Endodermal cell (in vitro differentiated cells): ENCODE measurements at places on chromosomes 1 and 21.

GRCh38 chr1:198544265-198544664 is 3.8 kb upstream of the ATP6V1G3 start:
- DNase-seq, result no peak
- H3K27ac ChIP-seq, result no peak overlapping the region
- peaks cover 9% of the 10 kb centered on the region for H3K4me1 ChIP-seq

GRCh38 chr1:15574741-15575140 is 10.1 kb downstream of the AGMAT start:
- no peak overlapping the region for H3K27ac ChIP-seq
- H3K27me3 ChIP-seq, result no peaks in the 10 kb centered on the region
- no peak for DNase-seq
- H3K4me3 ChIP-seq, result no peak overlapping the region

DNA sequence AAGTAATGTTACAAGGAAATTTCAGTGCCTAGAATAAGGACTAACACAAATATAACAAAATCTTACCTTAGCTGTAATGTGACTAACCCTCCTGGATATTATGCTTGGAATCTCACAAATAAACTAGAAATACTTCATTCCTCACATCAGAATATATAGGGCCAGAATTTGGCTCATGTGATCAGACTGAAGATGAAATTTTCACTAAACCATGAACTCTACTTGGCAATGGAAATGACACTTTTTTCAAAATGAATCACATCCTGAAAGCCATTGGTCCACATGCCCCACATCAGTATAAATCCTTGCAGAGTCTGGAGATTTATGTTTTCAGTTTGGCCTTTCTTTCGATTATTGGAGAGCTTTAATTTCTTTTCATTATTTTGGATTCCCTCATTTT is 227.8 kb downstream of the NRIP1 start:
- DNase-seq, result no peak
- no peaks in the 10 kb centered on the region for H3K36me3 ChIP-seq
- no peak overlapping the region for H3K4me3 ChIP-seq
- H3K27ac ChIP-seq, result no peak overlapping the region

DNA sequence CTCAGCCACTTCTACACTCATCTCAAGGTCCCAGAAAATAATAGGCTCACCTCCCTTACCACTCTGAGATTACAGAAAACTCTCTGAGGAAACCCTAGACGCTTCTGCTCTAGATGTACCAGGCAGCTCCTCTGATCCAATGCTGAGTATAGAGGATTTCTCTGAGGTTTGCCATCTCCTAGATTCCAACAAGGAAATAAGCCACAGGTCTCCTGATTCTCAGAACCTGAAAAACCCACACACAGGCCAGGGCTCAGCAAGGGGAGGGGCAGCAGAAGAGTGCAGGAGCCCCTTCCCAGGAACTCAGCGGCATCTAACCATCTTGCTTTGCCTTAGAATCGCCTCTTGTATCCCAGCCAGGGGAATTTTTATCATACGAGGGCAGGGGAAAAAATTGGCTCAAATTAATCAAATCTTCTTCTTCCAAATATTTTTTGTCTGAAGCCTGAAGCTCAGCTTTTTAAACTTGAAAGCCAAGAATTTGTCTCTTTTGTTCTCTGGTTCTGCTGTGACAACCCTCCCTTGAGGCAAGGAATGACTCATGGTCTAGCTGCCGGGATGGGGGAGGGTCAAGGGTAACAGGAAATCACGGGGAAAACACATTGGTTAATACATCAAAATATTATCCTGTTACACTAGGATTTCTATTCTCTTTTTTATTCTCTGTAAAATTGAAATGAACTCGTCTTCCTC is 30.8 kb downstream of the GORAB start:
- H3K4me3 ChIP-seq, result no peak overlapping the region
- no peaks in the 10 kb centered on the region for H3K36me3 ChIP-seq
- H3K4me1 ChIP-seq, result no peaks in the 10 kb centered on the region

GRCh38 chr1:111506561-111506960 is 3.1 kb upstream of the ADORA3 start:
- H3K4me3 ChIP-seq, result no peak overlapping the region
- peaks cover 4% of the 10 kb centered on the region for H3K27me3 ChIP-seq
- no peaks in the 10 kb centered on the region for H3K36me3 ChIP-seq
- H3K4me1 ChIP-seq, result peaks cover 8% of the 10 kb centered on the region

DNA sequence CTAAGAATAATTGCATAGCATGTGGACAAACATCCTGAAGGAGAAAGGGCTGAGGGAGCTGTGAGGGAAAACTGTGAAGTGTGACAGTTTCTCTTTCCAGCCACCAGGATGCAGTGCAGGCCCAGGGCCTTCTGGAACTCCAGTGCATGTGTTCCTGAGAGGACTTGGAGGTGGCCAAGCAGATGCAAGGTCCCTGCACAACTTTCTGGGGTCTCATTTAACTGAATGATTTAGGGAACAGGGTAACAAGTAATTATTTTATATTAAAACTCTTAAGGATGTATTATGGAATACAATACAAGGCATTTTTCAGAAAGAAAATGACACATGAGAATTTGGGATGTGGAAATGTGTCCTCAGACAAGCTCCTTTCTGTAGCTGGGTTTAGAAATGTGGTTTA is 61.2 kb upstream of the MCOLN3 start:
- H3K36me3 ChIP-seq, result no peaks in the 10 kb centered on the region
- no peaks in the 10 kb centered on the region for H3K4me1 ChIP-seq
- H3K4me3 ChIP-seq, result no peak overlapping the region
- H3K27me3 ChIP-seq, result no peaks in the 10 kb centered on the region
- H3K27ac ChIP-seq, result no peak overlapping the region

DNA sequence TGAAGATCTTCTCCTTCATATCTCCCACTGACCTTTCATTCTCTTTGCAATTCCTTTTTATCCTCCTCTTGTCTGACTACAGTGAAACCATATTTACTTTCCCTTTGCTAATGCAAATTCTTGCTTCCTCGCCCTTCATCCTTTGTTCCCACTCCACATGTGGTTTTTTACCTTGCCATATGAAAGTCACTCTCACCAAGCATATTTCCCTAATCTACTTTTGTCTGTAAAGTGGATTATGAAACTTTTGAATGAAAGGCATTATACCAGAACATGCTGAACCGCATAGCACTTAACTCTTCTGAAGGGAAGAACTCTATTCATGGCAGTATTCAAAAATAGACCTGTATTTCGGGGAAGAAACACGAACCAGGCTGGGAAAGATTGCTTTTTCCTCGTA is 8.0 kb upstream of the TMPRSS15 start:
- H3K4me1 ChIP-seq, result peaks cover 4% of the 10 kb centered on the region
- peak overlapping the region; percentile 40 for H3K27ac ChIP-seq
- H3K36me3 ChIP-seq, result no peaks in the 10 kb centered on the region
- peak overlapping the region; percentile 47 for H3K4me3 ChIP-seq

DNA sequence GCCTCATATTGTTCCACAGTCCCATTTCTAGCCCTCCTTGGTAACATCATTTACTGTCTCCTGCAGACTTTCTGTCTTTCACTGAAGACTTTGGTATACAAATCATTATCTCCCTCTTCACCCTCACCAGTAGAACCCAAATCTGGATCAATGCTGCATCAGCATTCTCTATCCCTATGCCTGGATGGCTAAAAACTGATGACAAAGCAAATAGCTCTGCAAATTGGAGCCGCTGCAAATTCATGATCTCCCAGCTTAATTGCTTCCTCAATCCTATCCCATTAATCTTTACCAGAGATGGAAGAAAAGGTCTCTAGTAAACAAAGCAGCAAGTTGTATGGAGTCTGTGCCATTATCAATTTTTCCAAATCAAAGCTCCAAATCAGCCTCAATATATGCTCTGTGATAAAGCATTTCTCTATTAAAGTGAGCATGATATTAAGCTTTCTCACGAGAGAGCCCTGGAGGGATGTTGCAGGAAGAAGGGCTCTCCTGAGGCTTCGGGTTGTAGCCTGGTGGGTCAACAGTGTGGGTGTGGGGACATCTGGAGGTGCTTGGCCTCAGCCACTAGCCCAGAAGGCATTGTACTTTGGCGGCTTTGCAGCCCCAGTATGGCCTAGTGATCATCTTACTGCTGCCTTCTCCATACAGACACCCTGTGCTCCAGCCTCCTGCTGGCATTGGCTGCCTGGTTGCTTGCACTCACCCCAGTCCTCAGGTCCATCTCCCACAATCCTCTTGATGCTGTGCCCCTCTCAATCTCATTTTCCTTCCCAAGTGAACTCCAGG is 46.2 kb upstream of the COL24A1 start:
- no peak for DNase-seq
- H3K36me3 ChIP-seq, result no peaks in the 10 kb centered on the region
- no peak overlapping the region for H3K4me3 ChIP-seq
- peaks cover 2% of the 10 kb centered on the region for H3K4me1 ChIP-seq

- H3K4me3 ChIP-seq, result no peak overlapping the region
- H3K27me3 ChIP-seq, result no peaks in the 10 kb centered on the region
- no peaks in the 10 kb centered on the region for H3K36me3 ChIP-seq
- no peak overlapping the region for H3K27ac ChIP-seq
Observed at GRCh38 chr1:70396607-70397006, 14.5 kb upstream of the CTH start.

- DNase-seq, result no peak
- H3K27ac ChIP-seq, result no peak overlapping the region
- no peak overlapping the region for H3K4me3 ChIP-seq
Observed at GRCh38 chr1:116521186-116521585, 49.6 kb downstream of the CD58 start.

GRCh38 chr21:41168391-41169257 is 664 bp downstream of the BACE2 start:
- no peak overlapping the region for H3K27ac ChIP-seq
- peak overlapping the region; percentile 74 for H3K4me3 ChIP-seq
- H3K27me3 ChIP-seq, result peaks cover 37% of the 10 kb centered on the region
- peak; percentile 81 for DNase-seq

- peak overlapping the region; percentile 92 for H3K4me3 ChIP-seq
- DNase-seq, result peak; percentile 82
- no peaks in the 10 kb centered on the region for H3K36me3 ChIP-seq
- H3K27ac ChIP-seq, result peak overlapping the region; percentile 19
- H3K4me1 ChIP-seq, result peaks cover 28% of the 10 kb centered on the region
- no peaks in the 10 kb centered on the region for H3K27me3 ChIP-seq
Observed at GRCh38 chr1:204074274-204075138, 1.6 kb downstream of the SOX13 start.

DNA sequence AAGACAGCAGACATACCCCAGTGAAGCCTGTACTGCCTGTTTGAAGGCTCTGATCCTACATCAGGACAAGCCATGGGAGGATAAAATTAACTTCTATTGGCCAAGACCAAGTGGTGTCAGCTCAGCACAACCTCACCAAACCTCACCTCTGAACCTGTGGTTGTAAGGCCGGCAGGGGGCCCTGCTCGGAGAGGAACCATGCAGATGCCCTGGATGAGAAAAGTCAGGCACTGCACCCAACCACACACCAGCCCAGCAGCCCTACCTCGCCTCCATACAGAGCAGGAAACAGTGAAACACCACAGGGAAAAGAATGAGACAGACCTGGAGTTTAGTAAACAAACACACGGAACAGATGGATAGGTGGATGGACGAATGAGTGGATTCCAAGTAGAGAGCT is 70.0 kb upstream of the PAX7 start:
- H3K4me3 ChIP-seq, result no peak overlapping the region
- no peak overlapping the region for H3K27ac ChIP-seq
- H3K36me3 ChIP-seq, result no peaks in the 10 kb centered on the region
- H3K27me3 ChIP-seq, result peaks cover 22% of the 10 kb centered on the region

DNA sequence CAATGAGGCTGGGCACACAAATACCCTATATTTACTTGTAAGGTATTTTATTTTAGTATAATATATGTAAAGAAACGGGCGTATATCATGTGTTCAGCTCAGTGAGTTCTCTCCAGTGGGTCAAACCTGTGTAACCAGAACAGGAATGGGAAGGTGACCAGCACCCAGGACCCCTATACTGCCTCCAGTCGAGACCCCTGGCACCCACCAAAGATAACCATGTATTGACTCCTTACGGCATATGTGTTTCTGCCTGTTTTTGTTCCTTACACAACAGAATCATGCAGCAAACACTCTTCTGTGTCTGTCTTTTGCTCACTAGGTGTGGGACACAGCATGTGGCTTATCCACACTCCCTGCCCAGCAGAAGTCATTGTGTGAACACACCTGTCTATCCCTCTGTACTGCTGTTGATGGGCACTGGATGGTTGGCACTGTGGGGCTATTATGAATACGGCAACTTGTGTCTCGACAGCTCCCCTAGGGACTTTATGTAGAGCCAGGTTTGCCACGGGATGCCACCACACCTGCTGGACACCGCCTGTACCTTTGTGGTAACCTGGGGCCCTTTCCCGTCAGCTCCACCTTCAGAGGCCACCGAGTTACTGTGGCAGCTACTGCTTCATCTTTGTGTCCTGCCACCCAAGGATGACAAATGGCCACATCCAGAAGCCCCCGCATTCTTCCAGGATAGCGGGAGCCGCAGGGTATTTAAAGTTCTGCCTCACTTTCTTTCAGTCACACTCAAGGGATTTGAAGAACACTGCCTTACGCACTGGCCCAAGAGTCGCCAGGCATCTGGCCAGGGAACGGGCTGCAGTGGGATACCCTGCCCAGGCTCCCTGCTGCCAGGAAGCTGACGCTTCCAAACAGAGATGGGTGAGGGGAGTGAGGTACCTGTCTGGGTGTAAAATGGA is 23.5 kb upstream of the C2CD2 start:
- no peak for DNase-seq
- no peaks in the 10 kb centered on the region for H3K27me3 ChIP-seq
- no peaks in the 10 kb centered on the region for H3K36me3 ChIP-seq
- H3K4me1 ChIP-seq, result no peaks in the 10 kb centered on the region

DNA sequence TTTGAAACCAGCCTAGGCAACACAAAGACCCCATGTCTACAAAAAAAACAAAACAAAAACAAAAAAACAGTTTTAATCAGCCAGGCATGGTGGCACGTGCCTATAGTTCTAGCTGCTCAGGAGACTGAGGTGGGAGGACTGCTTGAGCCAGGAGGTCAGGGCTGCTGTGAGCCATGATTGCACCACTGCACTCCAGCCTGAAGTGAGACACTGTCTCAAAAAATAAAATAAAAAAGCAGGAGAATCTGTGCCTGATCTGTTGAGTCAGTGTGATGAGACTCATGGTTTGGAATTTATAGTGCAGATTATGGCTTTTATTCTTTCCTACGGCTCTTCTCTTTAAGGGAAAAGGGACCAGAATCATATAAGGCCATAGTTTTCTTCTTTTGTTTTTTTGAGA is 16.5 kb downstream of the TRIT1 start:
- DNase-seq, result peak; percentile 1
- no peak overlapping the region for H3K27ac ChIP-seq
- no peaks in the 10 kb centered on the region for H3K27me3 ChIP-seq
- peaks cover 32% of the 10 kb centered on the region for H3K36me3 ChIP-seq

DNA sequence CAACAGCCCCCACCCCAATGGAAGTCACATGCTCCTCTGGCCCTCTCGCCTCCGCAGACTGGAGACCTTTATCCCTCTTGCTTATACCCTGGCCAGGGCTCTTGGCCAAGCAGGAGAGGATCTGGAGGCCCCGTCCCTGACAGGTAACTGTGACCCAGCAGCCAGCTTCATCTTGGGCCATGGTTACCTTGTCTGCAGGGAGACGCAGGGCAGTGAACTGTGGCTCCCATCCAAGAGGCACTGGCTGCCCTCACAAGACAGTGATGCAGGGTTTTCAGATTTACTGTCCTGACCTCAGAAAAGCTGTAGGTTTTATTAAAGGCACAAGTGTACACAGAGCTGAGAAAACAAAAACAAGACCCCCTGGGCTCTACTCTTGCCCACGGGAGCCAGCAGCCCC is 96.7 kb upstream of the KLHDC7A start:
- DNase-seq, result no peak
- no peak overlapping the region for H3K27ac ChIP-seq
- H3K27me3 ChIP-seq, result no peaks in the 10 kb centered on the region
- no peak overlapping the region for H3K4me3 ChIP-seq
- H3K36me3 ChIP-seq, result no peaks in the 10 kb centered on the region
